ENCODE measurements at places on chromosomes 6 and 20.

- DNase-seq: no peak
These were observed 183.1 kb downstream of the MOXD1 start for GRCh38 chr6:132218059-132218696.

- DNase-seq: no peak
These were observed 27.0 kb upstream of the CCR6 start for GRCh38 chr6:167095888-167096287.

- DNase-seq: no peak
These were observed 14.5 kb downstream of the ADA start for GRCh38 chr20:44637042-44637441.

GRCh38 chr6:135540207-135540840 lies 42.8 kb upstream of the AHI1 start:
- no peak for DNase-seq

GRCh38 chr6:106751501-106752252 lies 122.3 kb downstream of the QRSL1 start:
- DNase-seq: no peak

DNA sequence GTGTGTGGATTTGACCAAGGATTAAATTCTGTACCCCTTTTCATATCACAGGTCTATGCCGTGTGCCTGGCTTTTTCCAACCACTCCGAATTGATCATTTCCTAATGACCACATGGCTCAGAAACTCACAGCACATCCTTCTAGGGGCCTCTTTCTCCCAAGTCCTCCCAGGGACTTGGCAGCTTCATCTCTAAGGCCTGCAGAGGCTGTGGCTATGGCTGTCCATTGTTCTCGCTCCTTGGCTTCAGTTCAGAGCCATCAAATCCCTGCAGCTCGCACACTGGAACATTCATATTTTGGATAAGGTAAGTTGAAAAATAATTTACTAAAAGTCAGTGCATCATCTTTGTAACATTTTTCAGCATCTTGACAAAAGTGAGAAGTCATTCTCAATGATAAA lies 497.2 kb upstream of the CDH4 start:
- DNase-seq: no peak

DNA sequence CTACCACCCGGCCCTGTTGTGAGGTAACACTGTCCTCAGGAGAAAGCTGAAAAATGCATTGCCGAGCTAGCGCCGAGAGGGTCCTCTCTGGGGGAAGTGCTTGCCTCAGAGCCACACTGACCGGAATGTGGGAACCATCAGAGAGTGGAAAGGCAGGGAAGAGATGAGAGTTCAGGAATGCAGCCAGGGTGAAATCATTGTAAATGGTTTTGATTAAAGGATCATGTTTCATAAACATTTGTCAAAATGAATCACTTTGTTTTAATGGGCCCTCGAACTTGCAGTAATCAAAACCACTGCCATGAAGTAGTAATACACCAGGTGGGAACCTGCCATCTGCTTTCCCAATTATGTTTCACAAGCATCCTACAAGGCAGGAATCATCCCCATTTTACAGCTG lies 16.9 kb upstream of the IL17F start:
- no peak for DNase-seq

DNA sequence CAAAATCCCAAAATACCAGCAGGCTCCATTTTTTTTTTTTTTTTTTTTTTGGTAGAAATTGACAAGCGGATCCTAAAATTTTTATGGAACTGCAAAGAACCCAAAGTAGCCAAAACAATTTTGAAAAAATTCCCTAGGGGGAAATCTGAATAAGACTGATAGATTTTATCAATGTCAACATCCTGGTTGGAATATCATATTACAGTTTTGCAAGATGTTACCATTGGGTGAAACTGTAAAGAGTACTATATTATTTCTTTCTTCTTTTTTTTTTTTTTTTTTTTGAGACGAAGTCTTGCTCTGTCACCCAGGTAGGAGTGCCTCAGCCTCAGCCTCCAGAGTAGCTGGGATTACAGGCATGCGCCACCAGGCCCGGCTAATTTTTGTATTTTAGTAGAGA lies 29.4 kb upstream of the BEND3 start:
- no peak for DNase-seq

- no peak for DNase-seq
These were observed 37.9 kb downstream of the SLC17A1 start for GRCh38 chr6:25793970-25794369.
